ENCODE measurements at places on chromosomes 2 and 18. TPM values are rescaled to one million over a fixed set of nuclear protein-coding genes. Genes with fewer than 3 reads are reported as not detected.
A peak's percentile ranks its signal among the peaks of the same experiment; 100 is the strongest.

GRCh38 chr18:27606741-27607140, 421.6 kb upstream of the CHST9 start:
- DNase-seq, result no peak

DNA sequence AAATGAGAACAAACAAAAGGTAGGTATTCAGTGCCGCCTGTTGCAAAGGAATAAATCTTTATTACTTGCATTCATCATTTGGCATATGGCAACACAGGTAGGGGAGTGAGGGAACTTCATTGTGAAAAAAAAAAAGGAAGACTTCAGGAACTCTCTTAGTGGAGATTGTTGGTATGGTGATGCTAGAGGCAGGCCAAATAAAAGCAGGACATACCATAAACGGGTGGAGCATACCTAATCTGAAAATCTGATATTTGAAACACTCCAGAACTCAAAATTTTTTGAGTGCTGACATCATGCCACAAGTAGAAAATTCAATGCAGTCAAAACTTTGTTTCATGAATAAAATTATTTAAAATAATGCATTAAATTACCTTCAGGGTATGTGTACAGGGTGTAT, 425.8 kb upstream of the SYT4 start:
- no peak for DNase-seq

DNAH6 gene
- 0.16 TPM for total RNA-seq

- peak; percentile 26 for DNase-seq
Observed at GRCh38 chr2:237904831-237905599, 45.6 kb downstream of the RAMP1 start.

DNA sequence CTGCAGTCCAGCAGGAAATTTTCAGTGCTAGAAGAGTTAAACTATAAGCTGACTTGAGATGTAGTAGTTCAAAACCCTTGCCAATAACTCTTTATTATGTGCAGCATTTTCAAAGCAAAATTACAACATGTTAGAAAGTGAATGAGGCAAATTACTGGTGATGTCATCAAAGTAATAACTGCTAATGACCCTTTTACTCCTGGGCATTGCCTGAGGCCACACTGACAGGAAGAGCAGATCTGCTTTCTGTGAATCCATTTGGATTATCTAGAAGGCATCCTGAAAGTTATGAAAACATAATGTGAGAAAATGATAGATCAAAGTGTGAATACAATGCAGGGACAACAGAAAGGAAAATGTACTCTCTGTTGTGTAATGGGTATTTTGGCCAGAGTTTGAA, 139.6 kb upstream of the TRIB2 start:
- DNase-seq, result no peak

ZFAND2B gene
- total RNA-seq, result 43.2 TPM

DNA sequence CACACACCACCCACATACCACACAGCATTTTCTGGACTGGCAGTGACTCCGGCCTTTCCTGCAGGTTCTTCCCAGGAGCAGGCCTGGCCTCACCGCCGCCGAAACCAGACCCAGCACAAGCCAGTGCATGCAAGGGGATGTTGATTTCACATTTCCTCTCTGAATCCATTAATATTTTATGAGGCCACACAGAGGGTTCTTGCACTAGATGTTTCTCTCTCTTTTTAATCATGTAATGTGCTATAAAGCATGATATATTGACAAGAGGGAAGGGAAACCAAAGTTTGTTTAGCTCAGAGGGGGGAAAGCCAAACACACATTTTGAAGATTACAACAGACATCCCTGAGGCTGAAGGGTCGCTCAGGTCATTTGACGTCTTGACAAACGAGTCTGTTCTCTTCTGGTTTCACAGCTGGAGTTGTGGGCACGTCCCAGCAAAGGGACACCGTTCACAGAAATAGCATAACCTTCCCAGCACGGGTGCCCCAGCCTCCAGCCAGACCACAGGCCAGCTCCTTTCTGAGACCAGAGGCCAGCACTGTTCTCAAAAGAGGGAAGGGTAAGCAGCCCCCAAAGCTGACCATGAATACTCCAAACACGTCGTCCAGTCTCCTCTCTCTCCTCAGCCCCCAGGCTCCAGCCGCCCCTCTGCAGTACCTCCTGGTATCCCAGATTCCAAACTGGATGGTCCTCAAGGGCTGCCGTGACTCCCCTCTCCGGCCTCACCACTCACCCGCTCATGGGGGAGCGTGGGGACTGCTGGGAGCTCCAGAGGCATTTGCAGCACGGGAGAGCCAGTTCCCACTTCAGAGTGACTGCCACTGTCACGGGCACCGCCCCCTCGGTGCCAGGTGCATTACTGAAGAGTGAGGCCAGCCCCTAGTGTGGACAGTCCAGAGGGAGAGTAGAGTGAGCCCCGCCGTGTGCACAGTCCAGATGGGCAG, 340.3 kb upstream of the SALL3 start:
- no peak for DNase-seq

SATB2 gene
- 14.5 TPM for total RNA-seq

SNORC gene
- 0.84 TPM for total RNA-seq

GRCh38 chr2:57536535-57537231, 509.9 kb upstream of the VRK2 start:
- DNase-seq, result no peak

TCF23 gene
- not detected for total RNA-seq

DNA sequence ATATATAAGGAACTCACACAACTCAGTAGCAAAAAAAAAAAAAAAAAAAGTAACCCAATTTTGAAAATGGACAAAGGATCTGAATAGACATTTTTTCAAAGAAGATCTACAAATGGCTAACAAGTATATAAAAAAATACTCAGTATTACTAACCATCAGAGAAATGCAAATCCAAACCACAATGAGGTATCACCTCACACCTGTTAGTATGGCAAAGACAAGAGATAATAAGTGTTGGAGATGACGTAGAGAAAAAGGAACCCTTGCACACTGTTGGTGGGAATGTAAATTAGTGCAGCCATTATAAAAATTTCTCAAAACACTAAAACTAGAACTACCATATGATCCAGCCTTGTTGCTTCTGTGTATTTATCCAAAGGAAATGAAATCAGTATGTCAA, 5.8 kb upstream of the CNDP1 start:
- no peak for DNase-seq
